ENCODE measurements at places on chromosomes 7 and 10.

GRCh38 chr10:78720091-78720490 lies 348.7 kb upstream of the ZMIZ1 start:
- no peak for DNase-seq

DNA sequence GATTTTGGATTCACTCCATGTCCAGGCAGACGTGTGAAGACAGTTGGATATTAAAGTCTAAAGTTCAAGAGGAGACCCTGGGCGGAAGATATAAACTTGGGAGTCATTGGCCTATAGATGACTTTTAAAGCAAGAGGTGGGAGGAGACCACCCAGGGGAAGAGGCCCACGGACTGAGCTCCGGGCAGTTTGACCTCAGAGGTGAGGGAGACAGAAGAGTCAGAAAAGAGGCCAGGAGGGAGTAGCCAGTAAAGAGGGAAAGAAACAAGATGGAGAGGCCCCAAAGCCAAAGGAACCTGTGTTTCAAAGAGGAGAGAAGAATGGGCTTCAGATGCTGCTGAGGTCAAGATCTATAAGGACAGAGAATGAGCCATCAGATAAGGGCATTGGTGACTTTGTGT lies 11.4 kb downstream of the CARD11 start:
- DNase-seq, result no peak

GRCh38 chr7:14825912-14826311 lies 76.6 kb downstream of the DGKB start:
- no peak for DNase-seq

DNA sequence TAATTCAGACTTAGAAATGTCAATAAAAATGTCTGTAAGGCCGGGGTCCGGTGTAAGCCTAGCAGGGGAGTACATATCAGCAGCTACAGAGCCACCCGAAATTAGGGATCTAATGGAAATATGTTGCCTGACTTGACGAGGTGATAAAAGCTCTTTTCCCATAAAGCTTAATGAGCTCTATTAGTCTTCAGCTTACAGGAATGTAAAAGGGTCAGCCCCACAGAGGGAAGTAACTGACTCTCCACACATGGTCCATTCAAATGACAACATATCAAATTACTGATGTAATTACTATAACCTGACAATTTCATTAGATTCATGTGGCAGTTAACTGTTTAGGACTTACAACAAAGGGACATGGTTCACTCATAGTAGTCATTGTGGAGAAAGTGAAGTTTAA lies 62.3 kb downstream of the ATE1 start:
- DNase-seq, result no peak

- no peak for DNase-seq
Observed at GRCh38 chr10:22478555-22479334, 133.4 kb downstream of the SPAG6 start.

GRCh38 chr7:3910054-3910453 lies 609.0 kb downstream of the SDK1 start:
- DNase-seq, result no peak

Measured in hindlimb muscle (tissue), 1 donor.